ENCODE measurements at places on chromosomes 16 and 17.

DNA sequence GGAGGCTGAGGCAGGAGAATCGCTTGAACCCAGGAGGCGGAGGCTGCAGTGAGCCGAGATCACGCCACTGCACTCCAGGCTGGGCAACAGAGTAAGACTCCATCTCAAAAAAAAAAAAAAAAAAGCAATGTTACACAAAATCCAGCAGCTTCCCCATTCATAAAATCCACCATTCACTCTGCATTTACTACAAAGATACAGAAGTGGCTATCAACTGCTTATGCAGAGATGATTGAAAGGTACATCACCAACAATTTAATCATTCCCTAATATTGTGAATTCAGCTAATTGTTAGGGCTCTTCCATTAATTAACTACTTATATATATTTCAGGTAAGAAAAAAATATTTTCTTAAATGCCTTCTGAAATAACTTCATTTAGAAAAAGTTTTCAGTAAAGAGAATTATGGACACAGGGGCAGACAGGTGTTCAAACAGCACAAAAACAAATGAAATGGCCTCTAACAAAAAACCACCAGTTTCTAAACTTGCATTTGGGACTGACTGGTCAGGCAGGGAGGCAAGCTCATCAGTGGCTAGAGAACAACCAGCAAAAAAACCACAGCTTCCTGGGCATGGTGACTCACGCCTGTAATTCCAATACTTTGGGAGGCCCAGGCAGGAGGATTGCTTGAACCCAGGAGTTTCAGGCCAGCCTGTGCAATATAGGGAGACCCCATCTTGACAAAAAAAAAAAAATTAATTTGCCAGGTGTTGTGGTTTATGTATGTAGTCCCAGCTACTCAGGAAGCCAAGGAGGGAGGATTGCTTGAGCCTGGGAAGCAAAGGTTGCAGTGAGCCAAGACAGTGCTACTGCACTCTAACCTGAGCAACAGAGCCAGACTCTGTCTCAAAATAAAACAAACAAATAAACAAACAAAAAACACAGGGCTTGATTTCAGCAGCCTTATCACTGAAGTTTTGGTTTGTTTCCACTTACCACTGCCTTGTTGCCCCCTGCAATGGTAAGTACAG is 26.3 kb downstream of the ERN1 start:
- H3K27ac ChIP-seq, result no peak overlapping the region
- H3K4me1 ChIP-seq, result no peaks in the 10 kb centered on the region
- DNase-seq, result no peak
- H3K4me3 ChIP-seq, result no peak overlapping the region

- H3K36me3 ChIP-seq, result no peaks in the 10 kb centered on the region
- no peaks in the 10 kb centered on the region for H3K27me3 ChIP-seq
- DNase-seq, result no peak
- H3K27ac ChIP-seq, result no peak overlapping the region
These were observed 288.0 kb downstream of the MAF start for GRCh38 chr16:79312502-79312901.

DNA sequence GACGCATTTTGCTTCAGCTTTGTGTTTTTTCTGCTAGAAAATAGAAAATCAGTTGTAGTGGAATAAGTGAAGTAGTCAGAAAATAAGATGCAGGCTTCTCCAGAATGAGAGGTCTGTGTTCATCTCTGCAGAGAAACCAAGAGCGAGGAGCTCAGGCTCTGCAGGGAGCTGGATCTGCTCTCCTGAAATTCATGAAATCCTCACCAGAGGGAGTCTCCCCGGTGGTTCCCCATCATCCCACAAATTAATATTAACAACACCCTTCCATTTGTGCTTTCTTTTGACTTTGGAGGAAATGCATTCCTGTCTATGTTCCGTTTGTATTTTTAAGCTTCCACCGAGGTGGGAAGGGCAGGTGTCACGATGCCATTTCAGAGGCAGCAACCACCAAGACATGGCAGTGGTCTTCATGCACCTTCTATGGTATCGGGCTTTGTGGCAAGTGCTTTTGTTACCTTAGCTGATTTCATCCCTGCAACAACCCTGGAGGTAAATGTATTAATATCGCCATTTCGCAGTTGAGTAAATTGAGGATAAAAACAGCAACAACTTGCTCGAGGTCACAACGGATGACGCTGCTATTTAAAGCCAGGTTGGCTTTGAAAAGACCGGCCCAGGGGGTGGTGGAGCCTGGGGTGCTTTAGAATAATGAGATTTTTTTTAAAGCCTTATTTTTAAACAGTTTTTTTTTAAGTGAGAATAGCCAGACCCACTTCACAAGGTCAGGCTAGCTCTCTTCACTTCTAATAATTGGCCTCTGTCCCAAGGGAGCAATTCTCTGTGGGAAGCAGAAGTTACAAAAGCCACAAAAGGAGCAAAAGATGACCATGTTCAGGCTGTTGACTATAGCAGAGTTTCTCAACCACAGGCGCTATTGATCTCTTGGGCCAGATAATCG is 367.6 kb upstream of the ERCC4 start:
- H3K27ac ChIP-seq, result no peak overlapping the region
- H3K36me3 ChIP-seq, result no peaks in the 10 kb centered on the region
- peaks cover 22% of the 10 kb centered on the region for H3K4me1 ChIP-seq
- H3K4me3 ChIP-seq, result no peak overlapping the region
- H3K27me3 ChIP-seq, result no peaks in the 10 kb centered on the region

DNA sequence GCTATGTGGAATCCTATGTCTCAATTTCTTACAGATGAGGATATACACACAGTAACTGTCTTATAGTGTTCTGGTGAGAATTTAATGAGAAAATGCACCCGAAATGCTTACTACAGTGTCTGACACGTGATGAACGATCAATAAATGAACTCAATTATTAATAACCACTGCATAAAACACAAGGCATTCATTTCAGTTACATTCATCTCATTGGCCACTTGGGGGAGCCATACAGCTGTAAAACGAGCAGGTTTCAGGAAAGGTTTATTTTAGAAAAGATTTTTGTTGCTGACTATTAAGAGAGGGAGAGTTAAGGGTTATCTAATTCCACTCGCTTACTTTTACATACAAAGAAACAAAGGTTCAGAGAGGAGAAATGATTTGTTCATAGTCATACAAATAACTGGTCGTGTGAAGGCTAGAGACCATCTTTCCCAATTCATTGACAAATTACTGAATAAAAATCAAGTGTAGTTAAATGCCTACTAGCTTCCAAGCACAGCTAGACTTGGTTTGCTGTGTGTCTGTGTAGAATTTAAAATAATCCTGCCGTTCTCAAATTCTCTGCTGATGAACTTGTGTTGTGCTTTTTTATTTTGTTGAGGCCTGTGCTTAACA is 160.1 kb downstream of the MAP2K4 start:
- H3K4me1 ChIP-seq, result no peaks in the 10 kb centered on the region
- no peak overlapping the region for H3K4me3 ChIP-seq

GRCh38 chr17:16975277-16975651 is 3.3 kb upstream of the TNFRSF13B start:
- no peak overlapping the region for H3K27ac ChIP-seq
- no peaks in the 10 kb centered on the region for H3K27me3 ChIP-seq
- H3K36me3 ChIP-seq, result no peaks in the 10 kb centered on the region
- H3K4me3 ChIP-seq, result no peak overlapping the region

- no peak overlapping the region for H3K4me3 ChIP-seq
- H3K27me3 ChIP-seq, result peaks cover 5% of the 10 kb centered on the region
- no peak for DNase-seq
- H3K27ac ChIP-seq, result no peak overlapping the region
- peaks cover 20% of the 10 kb centered on the region for H3K4me1 ChIP-seq
- no peaks in the 10 kb centered on the region for H3K36me3 ChIP-seq
These were observed 6.0 kb downstream of the SLC7A6 start for GRCh38 chr16:68270353-68270752.

- H3K4me3 ChIP-seq, result no peak overlapping the region
- H3K27me3 ChIP-seq, result no peaks in the 10 kb centered on the region
- no peaks in the 10 kb centered on the region for H3K36me3 ChIP-seq
These were observed 29.0 kb upstream of the HEATR6 start for GRCh38 chr17:60107526-60108257.

DNA sequence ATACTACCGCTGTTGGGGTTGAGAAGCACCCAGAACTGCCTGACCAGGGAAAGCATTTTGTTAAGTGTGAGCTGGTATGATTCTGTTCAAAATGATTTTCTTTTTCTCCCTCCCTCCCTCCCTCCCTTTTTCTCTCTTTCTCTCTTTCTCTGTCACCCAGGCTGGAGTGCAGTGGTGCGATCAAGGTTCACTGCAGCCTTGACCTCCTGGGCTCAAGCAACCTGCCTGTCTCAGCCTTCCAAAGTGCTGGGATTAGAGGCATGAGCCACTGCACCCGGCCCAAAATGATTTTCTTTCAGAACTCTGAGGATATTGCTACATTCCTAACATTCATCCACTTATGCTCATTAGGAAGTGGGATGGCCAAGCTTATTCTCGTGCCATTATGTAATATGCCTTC is 41.3 kb downstream of the SLC47A1 start:
- no peaks in the 10 kb centered on the region for H3K36me3 ChIP-seq
- H3K27ac ChIP-seq, result no peak overlapping the region
- H3K4me1 ChIP-seq, result peaks cover 12% of the 10 kb centered on the region
- peaks cover 12% of the 10 kb centered on the region for H3K27me3 ChIP-seq

- H3K27me3 ChIP-seq, result no peaks in the 10 kb centered on the region
- H3K27ac ChIP-seq, result no peak overlapping the region
- peaks cover 11% of the 10 kb centered on the region for H3K4me1 ChIP-seq
- no peak overlapping the region for H3K4me3 ChIP-seq
These were observed 12.1 kb upstream of the USP10 start for GRCh38 chr16:84687715-84688114.

DNA sequence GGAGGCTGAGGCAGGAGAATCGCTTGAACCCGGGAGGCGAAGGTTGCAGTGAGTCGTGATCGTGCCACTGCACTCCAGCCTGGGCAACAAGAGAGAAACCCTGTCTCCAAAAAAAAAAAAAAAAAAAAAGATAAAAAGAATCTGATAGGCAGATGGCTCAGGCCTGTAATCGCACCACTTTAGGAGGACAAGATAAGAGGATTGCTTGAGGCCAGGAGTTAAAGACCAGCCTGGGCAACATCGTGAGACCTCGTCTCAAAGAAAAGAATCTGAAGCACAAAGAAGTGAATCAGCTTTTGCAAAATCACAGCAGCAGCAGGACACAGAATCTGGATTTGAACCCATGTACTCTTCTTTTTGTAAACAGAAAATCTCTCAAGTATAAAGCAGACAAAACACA is 7.6 kb downstream of the NOB1 start:
- no peak for DNase-seq
- no peak overlapping the region for H3K27ac ChIP-seq
- H3K4me1 ChIP-seq, result no peaks in the 10 kb centered on the region
- peaks cover 87% of the 10 kb centered on the region for H3K36me3 ChIP-seq
- no peaks in the 10 kb centered on the region for H3K27me3 ChIP-seq

DNA sequence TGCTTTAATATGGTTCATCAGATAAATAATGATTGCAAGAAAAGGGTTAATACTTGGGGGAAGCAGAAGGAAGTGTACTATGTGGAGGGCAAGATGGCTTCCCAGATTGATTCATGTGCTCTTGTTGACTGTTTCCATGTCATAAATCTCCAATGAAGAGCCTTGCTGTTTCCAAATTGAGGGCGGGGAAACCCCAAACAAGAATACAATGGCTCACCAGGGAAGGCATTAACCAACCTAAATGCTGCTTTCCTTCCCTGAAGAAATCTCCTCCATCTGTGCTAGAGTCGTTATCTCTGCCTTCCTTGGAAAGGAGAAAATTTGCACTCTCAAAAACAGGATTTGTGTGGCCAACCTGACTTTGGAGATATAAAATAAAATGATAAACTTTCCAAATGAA is 28.0 kb upstream of the CDH13 start:
- H3K36me3 ChIP-seq, result no peaks in the 10 kb centered on the region
- H3K4me1 ChIP-seq, result 0 out of 2 replicates have a peak, but pooled peaks cover 4% of the 10 kb centered on the region
- H3K4me3 ChIP-seq, result no peak overlapping the region
- DNase-seq, result no peak

- H3K27ac ChIP-seq, result no peak overlapping the region
These were observed 79.5 kb downstream of the PMP22 start for GRCh38 chr17:15185625-15185991.

All from GM23338 (cell line).